CD4-positive, alpha-beta T cell treated with Interleukin-15 for 1 hour (primary cell): ENCODE measurements at places on chromosomes 11 and 22.

DNA sequence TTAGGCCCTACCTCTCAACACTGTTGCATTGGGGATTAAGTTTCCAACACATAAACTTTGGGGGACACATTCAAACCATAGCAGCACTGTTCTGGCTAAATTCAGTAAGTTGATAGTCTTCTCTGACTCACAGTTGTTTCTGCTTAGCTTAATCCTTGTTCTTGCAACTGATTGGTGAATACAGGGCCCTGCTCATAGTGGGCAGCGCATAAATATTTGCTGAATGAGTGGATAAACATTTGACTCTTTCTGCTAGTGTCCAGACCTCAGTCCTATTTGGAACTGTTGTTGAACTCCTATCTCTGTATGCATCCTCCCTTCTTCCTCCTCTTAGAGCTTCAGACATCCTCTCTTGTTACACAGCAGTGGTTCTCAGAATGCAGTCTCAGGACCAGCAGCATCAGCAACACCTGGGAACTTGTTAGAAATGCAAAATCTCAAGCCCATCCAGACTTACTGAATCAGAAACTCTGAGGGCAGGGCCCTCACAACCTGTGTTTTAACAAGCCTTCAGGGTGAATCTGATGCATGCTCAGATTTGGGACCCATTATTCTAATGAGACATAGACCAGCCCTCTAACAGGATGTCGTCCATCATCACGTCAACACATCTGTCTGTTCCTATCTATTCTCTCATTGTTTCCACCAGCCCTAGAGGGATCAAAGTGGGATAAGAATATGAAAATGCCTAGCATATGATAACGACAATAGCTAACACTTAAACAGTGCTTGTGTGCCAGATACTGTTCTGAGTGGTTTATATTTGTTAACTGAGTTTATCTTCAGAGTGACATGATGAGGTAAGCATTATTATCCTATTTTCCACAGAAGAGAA is 22.3 kb downstream of the SPON1 start:
- no peak for DNase-seq

- DNase-seq = no peak
These were observed 93.7 kb downstream of the C11orf58 start for GRCh38 chr11:16832193-16832539.

DNA sequence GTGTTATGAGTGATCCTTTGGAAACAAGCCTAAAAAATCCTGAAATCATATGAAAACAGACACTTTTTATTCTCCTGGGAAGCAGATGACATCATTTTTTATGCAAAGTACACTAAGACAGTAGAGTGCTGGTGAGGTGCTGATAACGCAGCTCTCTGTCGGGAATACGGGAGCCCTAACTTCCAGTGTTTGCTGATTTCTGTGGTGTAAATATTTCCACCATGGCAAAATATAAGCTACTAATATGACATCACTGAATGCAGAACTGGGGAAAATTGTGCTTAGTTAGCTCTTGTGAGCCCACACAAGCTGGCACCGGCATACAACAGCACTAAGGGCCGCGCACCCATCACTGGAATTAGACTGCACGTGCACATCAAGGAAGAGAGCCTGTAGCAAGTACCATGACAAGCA is 82.6 kb downstream of the FAM76B start:
- DNase-seq = no peak

DNA sequence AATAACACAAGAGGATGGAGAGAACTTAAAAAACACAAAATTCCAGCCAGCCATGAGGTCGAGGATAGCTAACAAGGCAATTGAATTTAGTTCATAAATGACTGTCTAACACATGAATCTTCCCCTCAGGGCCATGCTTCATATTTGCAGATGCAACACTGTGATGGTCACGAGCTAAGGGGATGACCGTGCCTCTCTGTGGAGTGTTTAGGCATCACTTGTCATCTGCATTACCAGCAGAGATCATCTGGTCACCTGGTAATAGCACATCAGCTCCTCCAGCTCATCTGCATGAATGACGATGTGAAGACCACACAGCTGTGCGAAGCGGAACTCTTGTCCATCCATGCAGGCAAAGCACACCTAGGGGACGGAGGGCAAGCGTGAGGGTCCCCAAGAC is 20.9 kb upstream of the SLC25A1 start:
- no peak for DNase-seq

GRCh38 chr11:1478544-1478943 is 8.0 kb downstream of the MOB2 start:
- no peak for DNase-seq

GRCh38 chr22:37932821-37933578 is 20.4 kb downstream of the C22orf23 start:
- no peak for DNase-seq

GRCh38 chr11:124473476-124473875 is 28.0 kb upstream of the OR8B8 start:
- no peak for DNase-seq

DNA sequence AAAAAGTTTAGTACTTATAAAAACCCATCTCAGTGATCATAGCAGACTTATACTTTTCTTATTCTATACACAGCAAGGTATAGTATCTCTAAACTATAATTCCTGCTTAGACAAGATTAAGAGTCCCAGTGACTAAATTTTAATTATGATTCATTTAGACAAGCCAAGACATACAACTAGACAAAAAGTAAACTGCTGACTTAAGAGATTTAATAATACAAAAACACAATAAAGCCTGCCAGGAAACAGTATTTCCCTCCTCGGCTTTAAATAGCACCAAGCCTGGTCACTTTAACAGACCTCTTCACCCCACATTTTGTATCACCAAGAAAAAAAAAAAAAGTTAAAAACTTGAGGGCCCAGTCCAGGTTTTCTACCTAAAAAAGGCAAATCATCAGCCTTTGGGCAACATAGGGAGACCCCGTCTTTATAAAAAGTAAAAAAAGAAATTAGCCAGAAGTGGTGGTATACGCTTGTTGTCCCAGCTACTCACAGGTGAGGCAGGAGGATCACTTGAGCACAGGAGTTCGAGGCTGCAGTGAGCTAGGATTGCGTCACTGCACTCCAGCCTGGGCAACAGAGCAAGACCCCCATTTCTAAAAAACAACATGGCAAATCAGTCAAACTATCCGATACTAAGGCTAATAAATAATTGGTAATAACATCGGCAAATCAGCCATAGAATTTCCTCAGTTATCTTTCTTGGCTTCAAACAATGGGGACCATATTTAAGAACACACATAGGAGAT is 53.8 kb downstream of the SIK3 start:
- DNase-seq = no peak

GRCh38 chr11:15624701-15625100 is 510.0 kb downstream of the INSC start:
- no peak for DNase-seq

DNA sequence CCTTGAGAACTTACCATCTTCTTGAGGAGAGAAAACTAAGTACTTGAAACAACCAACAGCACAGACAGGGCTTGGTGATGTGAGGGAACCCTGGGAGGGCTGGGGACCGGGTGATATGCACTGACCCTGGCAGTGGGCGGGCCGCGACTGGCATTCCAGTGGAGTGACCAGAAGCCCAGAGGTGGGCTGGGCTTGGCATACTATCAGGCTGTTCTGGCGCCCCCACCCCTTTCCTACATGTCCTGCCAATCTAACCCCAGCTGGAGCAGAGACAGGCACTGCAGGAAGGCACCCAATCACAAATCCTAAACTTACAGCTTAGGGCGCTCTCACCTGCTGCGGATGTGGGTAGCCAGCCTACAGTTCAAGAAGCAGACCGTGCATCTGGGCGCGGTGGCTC is 54.0 kb upstream of the GCAT start:
- no peak for DNase-seq

DNA sequence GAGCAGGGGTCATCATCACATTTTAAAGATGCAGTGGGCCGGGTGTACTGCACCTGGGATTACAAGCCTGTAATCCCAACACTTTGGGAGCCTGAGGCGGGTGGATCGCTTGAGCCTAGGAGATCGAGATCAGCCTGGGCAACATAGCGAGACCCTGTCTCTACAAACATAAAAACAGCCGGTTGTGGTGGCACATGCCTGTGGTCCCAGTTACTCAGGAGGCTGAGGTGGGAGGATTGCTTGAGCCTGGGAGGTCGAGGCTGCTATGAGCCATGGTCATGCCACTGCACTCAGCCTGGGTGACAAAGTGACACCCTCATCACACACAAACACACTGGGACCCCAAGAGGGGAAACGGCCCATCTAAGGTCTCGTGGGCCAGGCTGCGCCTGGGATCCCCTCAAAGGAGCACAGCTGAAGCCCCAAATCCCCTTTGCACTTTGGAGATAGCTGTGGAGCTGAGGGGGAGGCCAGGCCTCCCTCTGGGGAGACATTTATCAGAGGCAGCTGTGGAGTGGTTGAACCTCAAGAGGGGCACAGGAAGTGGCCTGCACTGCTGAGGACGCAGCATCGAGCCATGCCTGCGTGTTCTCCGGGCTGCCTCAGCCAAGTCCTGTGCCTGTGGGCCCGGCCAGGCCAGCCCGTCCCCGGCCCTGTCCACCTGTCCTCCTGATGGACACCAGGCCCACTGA is 27.5 kb downstream of the OSBPL5 start:
- DNase-seq = no peak

GRCh38 chr11:104968856-104969776 is 742 bp upstream of the CASP4 start:
- DNase-seq = no peak

- no peak for DNase-seq
These were observed 15.6 kb upstream of the SUSD2 start for GRCh38 chr22:24165673-24166072.

DNA sequence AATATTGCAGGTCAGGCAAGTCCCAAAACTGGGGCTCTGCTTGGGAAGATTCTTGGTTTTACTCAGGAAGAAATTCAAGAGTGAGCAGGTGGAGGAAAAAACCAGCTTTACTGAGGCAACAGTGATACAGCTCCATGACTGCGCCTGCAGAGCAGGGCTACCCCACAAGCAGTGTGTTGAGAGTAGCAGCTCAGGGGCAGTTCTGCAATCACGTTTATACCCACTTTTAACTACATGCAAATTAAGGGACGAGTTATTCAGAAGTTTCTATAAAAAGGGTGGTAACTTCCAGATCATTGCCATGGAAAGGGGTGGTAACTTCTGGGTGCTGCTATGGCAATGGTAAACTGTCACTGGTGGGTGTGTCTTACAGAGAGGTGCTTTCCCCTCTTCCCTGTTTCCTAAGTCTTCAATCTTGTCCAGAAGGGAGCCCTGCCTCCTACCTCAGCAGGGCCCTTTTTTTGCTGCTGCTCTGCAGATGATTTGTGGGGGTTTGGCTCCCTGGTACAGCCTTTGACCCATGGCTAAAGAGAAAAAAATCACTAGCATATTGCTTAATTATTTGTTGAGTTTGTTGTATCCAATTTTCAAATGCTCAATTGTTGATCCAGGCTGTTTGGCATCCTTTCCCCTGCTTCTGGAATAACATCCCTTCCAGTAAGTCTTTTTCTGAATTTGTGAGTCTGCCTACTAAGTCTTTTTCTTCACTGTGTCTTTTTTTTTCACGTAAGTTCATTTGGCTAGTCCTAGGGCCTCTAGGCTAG is 30.0 kb upstream of the ME3 start:
- no peak for DNase-seq
